Kidney epithelial cell (primary cell): ENCODE measurements at places on chromosomes 6 and 20. TPM values are rescaled to one million over a fixed set of nuclear protein-coding genes. Genes with fewer than 3 reads are reported as not detected.

- no peak for DNase-seq
Measured at GRCh38 chr6:137430954-137431353, 63.2 kb downstream of the OLIG3 start.

DNA sequence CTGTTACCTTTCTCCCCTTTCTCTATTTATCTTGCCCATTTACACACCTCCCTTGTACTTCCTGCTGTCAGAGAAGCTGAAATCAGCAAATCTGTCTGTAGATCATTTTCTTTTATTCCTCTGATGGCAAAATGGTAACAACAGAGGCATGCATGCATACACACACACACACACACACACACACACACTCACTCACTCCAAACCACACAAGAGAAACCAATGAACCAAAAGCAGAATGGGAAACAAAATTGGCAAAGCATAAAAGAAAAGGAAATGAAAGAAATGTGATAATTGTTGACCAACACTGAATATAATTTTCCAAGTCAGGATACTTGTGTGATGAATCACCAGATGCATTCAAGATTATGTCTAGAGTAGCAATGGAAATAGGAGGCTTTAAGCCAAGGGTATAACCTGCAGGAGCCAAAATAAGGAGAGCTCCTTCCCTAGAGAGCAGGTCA, 172.4 kb downstream of the PLCB4 start:
- DNase-seq = peak; percentile 63

- DNase-seq = no peak
Measured at GRCh38 chr6:118307581-118307980, 240.5 kb upstream of the PLN start.

DNA sequence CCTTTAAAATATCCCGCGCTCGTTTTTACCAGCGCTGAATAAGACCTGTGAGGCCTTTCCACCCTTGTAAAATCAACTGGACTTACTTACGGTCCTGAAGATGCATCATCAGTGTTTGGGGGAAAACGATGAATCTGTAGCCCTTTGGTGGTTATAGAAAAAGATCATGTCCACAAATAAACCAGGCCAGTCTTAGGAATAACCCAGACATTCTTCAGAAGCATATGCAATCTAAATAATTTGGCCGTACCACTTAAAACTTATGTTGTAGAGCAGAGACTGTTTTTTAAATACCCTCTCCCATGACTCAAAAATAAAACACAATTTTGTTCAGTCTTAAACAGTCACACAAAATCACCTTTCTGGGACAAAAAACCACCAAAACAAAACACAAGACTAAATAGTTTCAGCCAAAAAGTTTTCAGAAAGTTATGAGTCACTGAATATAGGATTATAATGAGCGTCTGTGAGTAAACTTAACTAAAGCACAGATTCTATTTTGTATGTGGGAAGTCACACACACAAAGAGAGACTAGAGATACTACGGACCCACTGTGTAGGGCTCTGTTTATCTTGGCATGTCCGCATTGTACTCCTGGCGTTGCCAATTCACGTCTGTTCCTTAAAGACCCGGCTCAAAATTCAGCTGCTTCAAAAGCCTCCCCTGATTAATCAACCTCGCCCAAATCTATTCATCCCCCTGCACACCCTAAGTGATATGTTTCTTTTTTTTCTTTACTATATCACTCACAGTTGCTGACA, 26.5 kb upstream of the SMOC2 start:
- DNase-seq = no peak

DNA sequence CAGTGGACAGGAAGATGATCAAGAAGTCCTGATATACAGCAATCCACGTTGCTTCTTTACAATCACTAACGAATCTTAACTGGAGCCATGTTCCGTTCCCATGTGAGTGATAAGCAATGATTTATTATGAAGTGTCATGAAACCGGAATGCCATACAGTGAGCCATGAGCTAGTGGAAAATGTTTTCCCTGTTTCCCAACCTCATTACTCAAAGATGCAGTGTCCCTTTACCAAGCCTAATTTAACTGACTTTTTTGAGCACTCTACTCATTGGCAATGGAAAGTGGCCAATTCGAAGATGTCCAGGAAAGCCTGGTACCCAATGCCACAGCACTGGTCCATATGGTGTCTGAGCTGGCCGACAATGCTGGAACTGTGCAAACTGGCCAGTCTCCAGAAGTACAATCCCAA, 148.3 kb downstream of the ZNF217 start:
- no peak for DNase-seq

GRCh38 chr20:36823121-36823520, 49.6 kb upstream of the DSN1 start:
- DNase-seq = no peak

The ESF1 gene
- 11.1 and 12.9 TPM in 2 replicates for total RNA-seq

The UBE2C gene
- total RNA-seq = 25.9 and 31.3 TPM in 2 replicates

The TFAP2C gene
- total RNA-seq = 0.17 and 0.41 TPM in 2 replicates

The CCR6 gene
- 0.41 TPM in 1 of 2 replicates, not detected in the other for total RNA-seq
